ENCODE measurements at places on chromosomes 3 and 15.
A peak's percentile ranks its signal among the peaks of the same experiment; 100 is the strongest.

GRCh38 chr15:69013726-69014406 is 629 bp upstream of the NOX5 start:
- DNase-seq, result no peak

DNA sequence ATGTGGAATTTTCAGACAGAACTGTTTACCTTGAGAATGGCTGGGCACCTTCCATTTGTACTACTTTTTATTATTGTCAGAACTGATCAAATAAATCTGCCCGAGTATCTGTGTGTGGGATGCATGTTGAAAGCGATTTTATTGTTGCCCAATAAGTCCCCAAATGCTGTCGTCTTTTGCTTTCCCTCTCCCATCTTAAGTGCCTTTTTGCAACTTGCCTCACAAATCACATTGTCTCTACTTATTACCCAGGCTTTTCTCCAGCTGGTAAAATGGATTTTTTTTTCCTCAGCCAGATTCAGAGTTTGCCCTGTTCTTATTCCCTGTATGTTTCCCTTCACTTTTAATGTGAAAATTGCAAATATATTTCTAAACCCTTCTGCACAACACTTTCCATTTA is 163.1 kb downstream of the CNTN4 start:
- DNase-seq, result no peak

DNA sequence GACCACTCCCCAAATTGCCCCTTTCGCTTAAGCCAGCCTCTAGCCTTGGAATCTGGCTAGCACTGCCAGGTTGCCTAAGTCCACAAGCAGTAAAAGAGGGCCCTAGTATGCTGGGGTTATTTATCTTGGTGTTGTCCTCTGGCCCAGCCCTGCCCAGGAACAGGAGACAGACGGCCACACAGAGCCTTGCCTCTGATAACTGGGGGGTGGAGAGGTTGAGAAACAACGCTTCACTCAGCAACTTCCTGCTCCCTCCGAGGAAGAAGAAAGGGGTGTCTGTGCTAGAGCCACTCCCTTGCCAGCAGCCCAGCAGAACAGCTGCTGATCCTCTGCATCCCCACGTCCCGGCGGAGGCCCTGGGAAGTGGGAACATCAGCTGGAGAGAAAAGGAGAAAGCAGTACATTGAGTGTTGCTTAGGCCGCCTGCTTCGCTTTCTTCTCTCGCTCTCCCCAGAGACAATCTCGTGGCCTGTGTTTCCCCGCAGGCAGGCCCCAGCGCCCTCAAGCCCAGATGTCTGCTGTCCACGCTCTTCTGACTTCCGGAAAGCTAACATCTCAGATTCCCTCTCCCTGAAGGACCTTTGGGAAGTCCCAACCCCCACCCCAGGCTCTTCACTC is 22.6 kb upstream of the C3orf70 start:
- DNase-seq, result peak; percentile 49

DNA sequence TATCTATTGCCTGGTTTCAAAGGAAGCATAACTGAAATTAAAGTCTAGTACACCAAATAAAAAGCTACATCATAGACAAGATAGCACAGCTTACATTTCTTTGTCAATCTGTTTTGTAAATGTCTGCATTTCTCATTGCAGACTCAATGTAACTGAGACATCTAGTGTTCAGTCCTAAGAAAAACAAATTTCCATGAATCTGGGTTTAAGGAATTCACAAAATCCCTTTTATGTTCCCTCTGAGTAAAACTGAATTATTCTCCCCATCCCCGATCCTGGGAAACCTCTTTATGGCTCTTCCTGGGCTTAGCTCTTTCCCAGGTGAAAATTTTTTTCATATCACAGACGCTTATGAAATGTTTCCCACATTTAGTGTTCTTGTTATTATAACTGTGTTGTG is 21.6 kb upstream of the RASA2 start:
- no peak for DNase-seq

GRCh38 chr15:88187195-88187594 is 69.3 kb downstream of the NTRK3 start:
- no peak for DNase-seq
